Liver (tissue), 10 donors: ENCODE measurements at places on chromosomes 13 and 19.

- no peak for DNase-seq
These were observed 14.2 kb downstream of the CACNA1A start for GRCh38 chr19:13492128-13492527.

DNA sequence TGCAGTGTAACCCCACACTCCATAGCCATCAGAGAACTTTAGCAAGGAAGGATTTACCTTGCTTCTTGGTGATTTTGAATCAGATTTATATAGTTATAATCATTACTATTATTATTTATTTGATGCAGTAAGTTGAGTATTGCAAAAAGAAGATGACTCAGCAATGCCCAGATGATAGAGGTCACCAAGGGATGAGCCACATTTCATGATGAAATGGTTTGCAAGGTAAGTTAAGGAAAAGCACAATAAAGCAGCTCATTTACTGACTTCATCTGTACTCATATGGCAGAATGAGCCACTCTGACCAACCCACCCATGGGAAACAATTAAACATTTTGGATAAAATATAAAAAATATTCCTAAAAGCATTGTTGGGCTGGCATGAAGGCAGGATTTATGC is 59.1 kb downstream of the AKAP11 start:
- DNase-seq = no peak

DNA sequence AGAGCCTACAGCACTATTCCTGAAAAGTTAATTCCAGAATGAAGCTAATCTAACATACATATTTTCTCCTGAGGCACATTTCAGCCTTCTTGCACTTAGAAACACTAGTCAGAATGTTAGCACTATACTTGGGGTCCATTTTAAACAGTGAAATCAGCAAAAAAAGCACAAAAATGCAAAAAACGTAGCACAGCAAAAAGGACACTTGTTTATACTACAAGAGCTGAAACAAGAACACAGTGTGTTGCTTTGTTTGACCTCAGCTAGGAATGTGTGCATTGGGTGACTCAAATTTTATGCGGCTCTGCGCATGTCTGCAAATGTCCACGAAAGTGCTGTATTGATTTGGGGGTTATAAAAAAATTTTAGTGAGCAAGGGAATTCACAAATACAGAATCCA is 226.2 kb downstream of the KCNRG start:
- no peak for DNase-seq

GRCh38 chr19:50224986-50225747 is 21.7 kb downstream of the MYH14 start:
- DNase-seq = no peak
